ENCODE measurements at places on chromosomes 5 and 9.

GRCh38 chr9:73597771-73598170 lies 446.1 kb downstream of the ANXA1 start:
- no peak for DNase-seq

GRCh38 chr5:56910210-56910965 lies 992 bp downstream of the SETD9 start:
- peak; percentile 44 for DNase-seq

GRCh38 chr5:72015103-72015548 lies 92.1 kb upstream of the MAP1B start:
- peak; percentile 16 for DNase-seq

DNA sequence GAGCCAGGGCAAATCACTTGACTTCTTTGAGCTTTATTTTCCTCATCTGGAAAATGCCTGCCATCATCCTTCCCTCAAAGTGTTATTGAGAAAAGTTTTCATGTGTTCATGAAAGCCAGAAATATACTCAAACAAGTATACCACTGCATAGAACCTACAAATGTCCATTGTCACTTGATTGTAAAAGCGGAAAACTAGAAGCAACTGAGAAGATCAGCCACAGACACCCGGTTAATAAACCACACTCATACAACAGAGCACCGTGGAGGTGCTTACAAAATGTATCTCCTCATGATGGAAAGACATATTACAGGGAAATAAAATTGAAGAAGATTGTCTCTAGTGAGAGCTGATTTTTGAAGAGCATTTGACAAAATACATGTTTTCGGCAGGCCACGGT lies 117.2 kb upstream of the MSX2 start:
- no peak for DNase-seq

DNA sequence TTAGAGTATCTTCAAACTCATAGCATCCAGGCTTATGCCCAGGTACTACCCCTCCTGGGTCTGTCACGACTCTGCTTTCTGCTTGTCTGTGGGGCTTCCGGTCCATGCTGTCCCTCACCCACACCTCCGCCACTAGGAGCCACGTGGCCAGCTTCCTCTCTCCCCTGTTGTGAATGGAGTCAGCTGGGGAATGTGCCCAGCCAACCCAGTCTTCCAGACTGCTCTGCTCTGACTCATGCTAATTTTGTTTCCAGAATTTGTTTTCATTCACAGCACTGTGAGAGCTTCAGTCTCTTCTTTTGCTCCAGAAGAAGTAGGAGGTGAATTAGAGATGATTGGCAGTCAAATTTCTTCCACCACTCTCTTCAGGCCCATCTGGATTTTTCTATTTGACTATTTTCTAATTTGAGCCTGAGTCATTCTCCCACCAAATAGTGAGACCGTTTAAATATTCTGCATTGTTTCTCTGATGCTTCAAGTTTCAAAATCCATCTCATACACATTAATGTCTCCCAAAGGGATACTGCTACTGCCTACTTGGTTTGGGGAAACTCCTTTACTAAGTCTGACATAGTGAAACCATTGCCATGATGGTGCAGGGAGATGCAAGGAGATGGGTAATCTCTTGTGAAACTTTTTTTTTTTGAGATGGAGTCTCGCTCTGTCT lies 424.1 kb upstream of the KIF2A start:
- DNase-seq = no peak

- DNase-seq = no peak
Observed at GRCh38 chr9:20111173-20111843, 322.5 kb upstream of the SLC24A2 start.

GRCh38 chr9:136119061-136119882 lies 597 bp upstream of the TMEM250 start:
- DNase-seq = no peak

DNA sequence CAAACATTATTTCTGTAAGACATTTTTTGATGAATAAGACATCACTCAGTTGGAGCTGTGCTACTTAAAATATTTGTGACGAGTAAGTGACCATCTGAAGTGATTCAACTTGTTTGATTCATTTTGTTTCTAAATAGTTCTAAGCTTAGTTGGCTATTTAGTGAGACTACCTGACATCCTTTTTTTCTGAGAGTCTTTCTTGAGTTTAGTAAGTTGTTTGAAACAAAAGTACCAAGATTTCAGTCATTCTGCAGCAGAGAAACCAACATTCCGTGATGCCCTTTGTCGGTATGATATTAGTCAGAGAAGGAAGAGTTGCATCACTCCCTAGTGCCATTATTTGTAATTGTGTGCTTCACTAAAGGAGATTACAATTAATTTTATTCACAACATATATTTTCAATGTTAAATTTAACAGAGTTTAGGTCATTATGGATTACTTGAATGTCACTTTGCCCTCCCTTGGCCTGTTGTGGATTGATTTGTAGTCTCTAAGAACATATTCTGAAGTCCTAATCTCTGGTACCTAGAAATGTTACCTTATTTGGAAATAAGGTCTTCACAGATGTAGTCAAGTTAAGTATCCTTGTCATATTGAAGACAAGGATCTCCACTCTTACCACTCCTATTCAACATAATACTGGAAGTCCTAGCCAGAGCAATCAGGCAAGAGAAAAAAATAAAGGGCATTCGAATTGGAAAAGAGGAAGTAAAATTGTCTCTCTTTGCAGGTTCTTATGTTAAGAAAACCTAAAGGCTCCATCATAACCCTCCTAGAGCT lies 212.2 kb downstream of the PCSK1 start:
- DNase-seq = no peak

DNA sequence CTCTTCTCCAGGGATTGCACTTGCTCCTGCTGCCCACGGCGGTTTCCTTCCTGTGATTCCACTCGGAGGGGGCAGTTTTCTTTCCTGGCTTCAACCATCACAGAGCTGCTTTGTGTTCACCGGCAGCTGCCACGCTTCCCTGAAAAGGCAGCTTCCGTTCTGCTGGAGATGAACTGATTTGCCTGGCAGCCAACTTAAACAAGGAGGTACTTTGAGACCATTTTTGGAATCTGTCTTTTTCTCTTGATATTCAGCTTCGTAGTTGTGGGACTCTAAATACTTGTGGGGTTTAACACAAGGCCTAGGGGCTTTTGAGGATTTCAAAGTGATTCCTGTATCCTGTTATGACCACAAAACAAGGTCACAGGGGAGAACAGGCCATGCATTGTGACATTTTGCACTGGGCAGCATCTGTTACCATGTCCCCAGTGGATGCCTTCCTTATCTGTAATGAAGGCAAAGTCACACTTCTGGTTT lies 192.0 kb downstream of the MTRR start:
- DNase-seq = no peak

GRCh38 chr5:81842795-81843398 lies 92.0 kb upstream of the SSBP2 start:
- peak; percentile 55 for DNase-seq
